A549 treated with Hydrocortisone at 1 μM for 4 hours (cell line): ENCODE measurements at places on chromosomes 11 and 22. TPM values are rescaled to one million over a fixed set of nuclear protein-coding genes. Genes with fewer than 3 reads are reported as not detected.

Gene FIBIN
- not detected in 5 replicates for total RNA-seq

Gene NLRP6
- total RNA-seq = not detected in 5 replicates

Gene PNPLA5
- 0.03 to 0.06 TPM in 2 of 5 replicates, not detected in the others for total RNA-seq

Gene INS
- total RNA-seq = not detected in 5 replicates

Gene MUC6
- not detected in 5 replicates for total RNA-seq

Gene MIOX
- total RNA-seq = not detected in 5 replicates

Gene LSP1
- total RNA-seq = 1.1 to 3.1 TPM (median 2.1 TPM) in 5 replicates

Gene MFRP
- not detected in 5 replicates for total RNA-seq

Gene PDHX
- total RNA-seq = 25.8 to 38.1 TPM (median 29.7 TPM) in 5 replicates

Gene MS4A3
- not detected in 5 replicates for total RNA-seq

Gene PRODH
- total RNA-seq = 1.1 to 1.6 TPM (median 1.3 TPM) in 5 replicates

Gene OR52H1
- not detected in 5 replicates for total RNA-seq

Gene OTOG
- total RNA-seq = not detected in 5 replicates

Gene MPPED2
- total RNA-seq = not detected in 5 replicates

Gene CARD18
- not detected in 5 replicates for total RNA-seq

Gene APOA4
- total RNA-seq = not detected in 5 replicates

Gene TEX12
- total RNA-seq = not detected in 5 replicates

Gene SHANK3
- total RNA-seq = 3.3 to 5.2 TPM (median 4.1 TPM) in 5 replicates

Gene PRSS23
- 392 to 459 TPM (median 424 TPM) in 5 replicates for total RNA-seq

Gene C11orf97
- not detected in 5 replicates for total RNA-seq

Gene HBB
- not detected in 5 replicates for total RNA-seq

Gene P2RY2
- 10.3 to 13.0 TPM (median 11.8 TPM) in 5 replicates for total RNA-seq

Gene MLC1
- total RNA-seq = 0.02 TPM in 1 of 5 replicates, not detected in the others

Gene SAA1
- 2.4 to 4.0 TPM (median 3.4 TPM) in 5 replicates for total RNA-seq

Gene PICK1
- 10.4 to 14.3 TPM (median 11.2 TPM) in 5 replicates for total RNA-seq

Gene CCDC188
- total RNA-seq = not detected in 5 replicates

Gene SCO2
- total RNA-seq = 2.2 to 6.4 TPM (median 5.4 TPM) in 5 replicates

Gene DAGLA
- 5.7 to 6.8 TPM (median 6.6 TPM) in 5 replicates for total RNA-seq

Gene OR2D2
- total RNA-seq = not detected in 5 replicates

Gene FZD4
- total RNA-seq = 0.99 to 1.6 TPM (median 1.2 TPM) in 5 replicates

Gene OVOL1
- total RNA-seq = 0.03 to 0.13 TPM (median 0.08 TPM) in 3 of 5 replicates, not detected in the others

Gene H19
- 10.4 to 22.9 TPM (median 16.0 TPM) in 5 replicates for total RNA-seq

Gene KIF18A
- total RNA-seq = 12.4 to 18.9 TPM (median 14.1 TPM) in 5 replicates

Gene SMTNL1
- total RNA-seq = not detected in 5 replicates

Gene PRR33
- not detected in 5 replicates for total RNA-seq

Gene NUDT8
- 6.7 to 15.0 TPM (median 12.2 TPM) in 5 replicates for total RNA-seq

Gene RBM4B
- total RNA-seq = 16.7 to 20.7 TPM (median 19.2 TPM) in 5 replicates

Gene SYCE3
- 0.25 to 0.52 TPM (median 0.48 TPM) in 3 of 5 replicates, not detected in the others for total RNA-seq

Gene MED15
- 58.2 to 71.0 TPM (median 61.5 TPM) in 5 replicates for total RNA-seq

Gene FXYD2
- total RNA-seq = 11.5 to 19.3 TPM (median 16.3 TPM) in 5 replicates

Gene ISX
- total RNA-seq = not detected in 5 replicates

Gene CDC45
- total RNA-seq = 22.7 to 29.4 TPM (median 24.5 TPM) in 5 replicates
